ENCODE measurements at places on chromosomes 5 and 9.

- H3K4me1 ChIP-seq, result no peaks in the 10 kb centered on the region
- no peak overlapping the region for H3K27ac ChIP-seq
- no peaks in the 10 kb centered on the region for H3K27me3 ChIP-seq
- H3K4me3 ChIP-seq, result no peak overlapping the region
- H3K36me3 ChIP-seq, result no peaks in the 10 kb centered on the region
Observed at GRCh38 chr5:144944936-144945335, 774.3 kb downstream of the KCTD16 start.

- DNase-seq, result peak; percentile 38
- peaks cover 35% of the 10 kb centered on the region for H3K36me3 ChIP-seq
- no peak overlapping the region for H3K27ac ChIP-seq
- no peak overlapping the region for H3K4me3 ChIP-seq
Observed at GRCh38 chr9:34995670-34996060, 6.1 kb downstream of the DNAJB5 start.

DNA sequence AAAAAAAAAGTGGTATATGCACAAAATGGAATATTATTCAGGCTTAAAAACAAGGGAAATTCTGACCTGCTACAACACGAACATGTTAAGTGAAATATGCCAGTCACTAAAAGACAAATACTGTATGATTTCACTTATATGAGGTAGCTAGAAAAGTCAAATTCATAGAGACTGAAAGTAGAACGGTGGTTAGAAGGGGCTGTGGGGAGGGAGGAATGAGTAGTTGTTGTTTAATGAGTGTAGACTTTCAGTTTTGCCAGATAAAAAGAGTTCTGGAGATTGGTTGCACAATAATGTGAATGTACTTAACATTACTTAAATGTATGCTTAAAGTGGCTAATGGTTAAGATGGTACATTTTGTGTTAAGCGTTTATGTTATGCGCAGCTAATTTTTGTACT is 79.5 kb upstream of the IL12B start:
- H3K27ac ChIP-seq, result no peak overlapping the region
- H3K36me3 ChIP-seq, result no peaks in the 10 kb centered on the region
- no peak overlapping the region for H3K4me3 ChIP-seq
- DNase-seq, result no peak
- no peaks in the 10 kb centered on the region for H3K27me3 ChIP-seq

GRCh38 chr9:130892477-130893304 is 3.9 kb downstream of the QRFP start:
- no peak overlapping the region for H3K27ac ChIP-seq
- peaks cover 10% of the 10 kb centered on the region for H3K4me1 ChIP-seq
- DNase-seq, result no peak
- peaks cover 80% of the 10 kb centered on the region for H3K36me3 ChIP-seq
- H3K27me3 ChIP-seq, result peaks cover 4% of the 10 kb centered on the region
- no peak overlapping the region for H3K4me3 ChIP-seq
